ENCODE measurements at places on chromosomes 4 and X.

DNA sequence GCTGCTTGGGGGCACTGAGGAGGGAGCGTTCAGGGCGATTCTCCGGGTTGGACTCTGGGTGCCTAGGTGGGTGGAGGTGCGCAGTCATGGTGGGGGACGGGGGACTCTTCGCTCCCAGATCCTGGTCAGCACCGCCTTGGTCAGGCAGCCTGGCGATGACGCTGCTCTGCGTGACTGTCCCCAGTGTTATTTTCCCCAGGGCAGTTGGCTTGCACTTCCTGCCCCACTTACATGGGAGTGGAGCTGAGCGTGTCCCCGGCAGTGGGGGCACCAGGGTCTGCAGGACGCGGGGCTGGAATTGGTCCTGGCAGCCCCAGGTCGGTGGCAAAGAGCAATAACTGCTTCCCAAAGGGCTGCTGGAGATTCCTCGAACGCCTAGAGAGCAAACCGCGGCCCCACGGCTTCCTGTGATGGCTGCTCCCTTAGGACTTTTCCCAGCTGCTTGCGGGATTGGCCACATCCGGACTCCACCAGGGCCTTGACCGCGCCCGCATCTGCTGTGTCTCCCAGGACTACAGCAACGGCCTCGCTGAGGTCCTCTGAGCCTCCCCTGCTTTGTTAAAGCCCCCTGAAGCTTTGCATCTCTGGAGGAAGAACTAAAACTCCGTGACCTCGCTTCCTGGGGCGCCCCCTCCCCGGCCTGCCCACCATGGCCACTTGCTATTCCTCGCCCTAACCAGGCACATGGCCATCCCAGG lies 35.3 kb upstream of the GPR78 start:
- no peak for DNase-seq

- no peak for DNase-seq
Measured at GRCh38 chr4:147085781-147086180, 140.1 kb upstream of the TTC29 start.

- DNase-seq: no peak
Measured at GRCh38 chrX:2756548-2756947, 4.7 kb downstream of the XG start.

DNA sequence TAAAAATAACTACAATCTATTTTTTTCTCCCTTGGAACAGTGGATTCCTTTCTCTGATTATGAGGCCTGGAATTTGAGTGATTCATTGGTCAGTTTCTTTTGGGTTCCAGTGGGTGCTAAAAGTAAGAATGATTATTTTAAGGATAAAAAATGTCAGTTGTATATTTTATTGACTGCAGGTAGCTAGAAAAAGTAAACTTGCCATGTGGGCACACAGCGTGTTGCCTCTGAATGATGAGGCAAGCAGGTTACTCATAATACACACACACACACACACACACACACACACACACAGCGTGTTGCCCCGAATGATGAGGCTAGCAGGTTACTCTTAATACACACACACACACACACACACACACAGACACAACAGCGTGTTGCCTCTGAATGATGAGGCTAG lies 13.8 kb downstream of the GALNT7 start:
- no peak for DNase-seq

GRCh38 chr4:25861280-25861950 lies 1.4 kb downstream of the SEL1L3 start:
- no peak for DNase-seq

Data from amygdala (tissue), 56 donors.